Muscle of back (tissue), 13 donors: ENCODE measurements at places on chromosomes 16 and 17. TPM values are rescaled to one million over a fixed set of nuclear protein-coding genes. Genes with fewer than 3 reads are reported as not detected.

GRCh38 chr17:43805117-43805516 lies 24.9 kb downstream of the CFAP97D1 start:
- DNase-seq = no peak

- peak; percentile 73 for DNase-seq
Observed at GRCh38 chr17:57699751-57700219, 45.3 kb downstream of the CCDC182 start.

DNA sequence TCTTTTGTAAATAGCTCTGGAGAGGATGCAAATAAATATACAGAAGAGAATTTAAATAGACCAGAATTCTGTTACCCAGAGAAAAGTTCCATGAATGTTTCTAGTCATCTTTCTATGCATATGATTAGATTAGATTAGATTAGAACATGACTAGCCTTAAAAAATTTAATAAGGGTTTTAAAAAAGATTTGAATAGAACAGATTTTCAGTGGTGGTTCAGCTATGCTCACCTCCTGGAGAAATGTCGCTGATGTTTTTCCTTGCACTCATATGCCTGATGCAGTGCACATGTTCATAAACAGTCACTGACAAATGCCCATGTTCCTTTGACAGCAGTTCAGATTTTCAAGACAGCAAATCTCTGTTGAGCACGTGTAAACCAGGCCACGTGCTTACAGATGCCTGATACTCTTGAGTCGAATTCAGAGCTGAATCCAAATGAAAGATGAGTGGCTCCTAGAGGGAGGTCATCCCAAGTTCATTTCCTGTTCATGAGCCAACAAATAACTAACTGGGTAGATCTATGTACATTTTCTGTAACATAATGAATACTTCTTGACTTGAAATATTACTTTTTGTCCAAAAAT lies 19.9 kb upstream of the RAB11FIP4 start:
- DNase-seq = peak; percentile 73

DNA sequence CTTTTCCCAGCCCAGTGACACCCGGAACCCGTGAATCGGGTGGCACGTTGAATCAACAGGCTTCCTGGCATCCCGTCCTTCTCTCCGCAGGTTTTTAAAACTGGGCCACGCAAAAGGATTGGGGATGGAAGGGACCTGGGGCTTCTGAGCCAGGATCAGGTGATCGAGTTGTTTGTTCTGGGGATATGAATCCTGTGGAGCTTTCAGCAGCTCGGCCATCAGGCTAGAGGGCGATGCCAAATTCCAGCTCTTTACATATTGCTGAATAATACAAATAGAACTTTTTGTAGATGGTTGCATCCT lies 473 bp downstream of the SUPT6H start:
- DNase-seq = no peak

DNA sequence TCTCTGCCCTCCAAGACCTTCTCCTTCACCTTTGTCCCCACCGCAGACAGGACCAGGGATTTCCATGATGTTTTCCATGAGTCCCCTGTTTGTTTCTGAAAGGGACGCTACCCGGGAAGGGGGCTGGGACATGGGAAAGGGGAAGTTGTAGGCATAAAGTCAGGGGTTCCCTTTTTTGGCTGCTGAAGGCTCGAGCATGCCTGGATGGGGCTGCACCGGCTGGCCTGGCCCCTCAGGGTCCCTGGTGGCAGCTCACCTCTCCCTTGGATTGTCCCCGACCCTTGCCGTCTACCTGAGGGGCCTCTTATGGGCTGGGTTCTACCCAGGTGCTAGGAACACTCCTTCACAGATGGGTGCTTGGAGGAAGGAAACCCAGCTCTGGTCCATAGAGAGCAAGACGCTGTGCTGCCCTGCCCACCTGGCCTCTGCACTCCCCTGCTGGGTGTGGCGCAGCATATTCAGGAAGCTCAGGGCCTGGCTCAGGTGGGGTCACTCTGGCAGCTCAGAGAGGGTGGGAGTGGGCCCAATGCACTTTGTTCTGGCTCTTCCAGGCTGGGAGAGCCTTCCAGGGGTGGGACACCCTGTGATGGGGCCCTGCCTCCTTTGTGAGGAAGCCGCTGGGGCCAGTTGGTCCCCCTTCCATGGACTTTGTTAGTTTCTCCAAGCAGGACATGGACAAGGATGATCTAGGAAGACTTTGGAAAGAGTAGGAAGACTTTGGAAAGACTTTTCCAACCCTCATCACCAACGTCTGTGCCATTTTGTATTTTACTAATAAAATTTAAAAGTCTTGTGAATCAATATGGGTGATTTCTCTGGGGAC lies 12.2 kb downstream of the CX3CL1 start:
- DNase-seq = no peak

DNA sequence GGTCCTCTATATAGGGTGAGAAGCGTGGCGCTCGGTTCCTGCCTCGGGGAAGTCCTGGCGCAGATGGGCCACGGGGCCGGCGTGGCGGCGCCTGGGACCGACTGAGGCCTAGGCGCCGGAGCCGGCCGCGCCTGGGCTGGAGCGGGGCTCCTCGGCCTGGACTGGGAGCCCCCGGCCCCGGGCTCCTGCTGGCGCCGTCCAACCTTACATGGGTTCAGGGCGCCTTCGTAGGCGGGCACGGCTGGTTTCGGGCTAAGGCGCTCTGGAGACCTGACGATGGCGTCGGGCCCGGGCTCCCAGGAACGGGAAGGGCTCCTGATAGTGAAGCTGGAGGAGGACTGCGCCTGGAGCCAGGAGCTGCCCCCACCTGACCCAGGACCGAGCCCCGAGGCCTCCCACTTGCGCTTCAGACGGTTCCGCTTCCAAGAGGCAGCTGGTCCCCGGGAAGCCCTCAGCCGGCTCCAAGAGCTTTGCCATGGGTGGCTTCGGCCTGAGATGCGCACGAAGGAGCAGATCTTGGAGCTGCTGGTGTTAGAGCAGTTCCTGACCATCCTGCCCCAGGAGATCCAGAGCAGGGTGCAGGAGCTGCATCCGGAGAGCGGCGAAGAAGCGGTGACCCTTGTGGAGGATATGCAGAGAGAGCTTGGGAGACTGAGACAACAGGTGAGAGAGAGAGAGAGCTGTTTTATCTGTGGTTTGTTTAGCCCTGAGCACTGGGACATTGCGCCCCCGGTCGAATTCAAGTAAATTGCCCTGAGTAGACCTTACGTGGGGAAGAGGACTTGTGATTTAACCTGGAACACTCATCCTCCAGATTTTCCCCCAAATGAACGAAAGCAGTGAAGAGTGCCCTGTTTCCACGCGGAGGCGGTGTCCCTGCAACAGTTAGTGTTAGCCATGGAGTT lies 504 bp downstream of the ZNF263 start:
- no peak for DNase-seq

- peak; percentile 61 for DNase-seq
Observed at GRCh38 chr17:28643983-28644786, 773 bp downstream of the BLTP2 start.

DNA sequence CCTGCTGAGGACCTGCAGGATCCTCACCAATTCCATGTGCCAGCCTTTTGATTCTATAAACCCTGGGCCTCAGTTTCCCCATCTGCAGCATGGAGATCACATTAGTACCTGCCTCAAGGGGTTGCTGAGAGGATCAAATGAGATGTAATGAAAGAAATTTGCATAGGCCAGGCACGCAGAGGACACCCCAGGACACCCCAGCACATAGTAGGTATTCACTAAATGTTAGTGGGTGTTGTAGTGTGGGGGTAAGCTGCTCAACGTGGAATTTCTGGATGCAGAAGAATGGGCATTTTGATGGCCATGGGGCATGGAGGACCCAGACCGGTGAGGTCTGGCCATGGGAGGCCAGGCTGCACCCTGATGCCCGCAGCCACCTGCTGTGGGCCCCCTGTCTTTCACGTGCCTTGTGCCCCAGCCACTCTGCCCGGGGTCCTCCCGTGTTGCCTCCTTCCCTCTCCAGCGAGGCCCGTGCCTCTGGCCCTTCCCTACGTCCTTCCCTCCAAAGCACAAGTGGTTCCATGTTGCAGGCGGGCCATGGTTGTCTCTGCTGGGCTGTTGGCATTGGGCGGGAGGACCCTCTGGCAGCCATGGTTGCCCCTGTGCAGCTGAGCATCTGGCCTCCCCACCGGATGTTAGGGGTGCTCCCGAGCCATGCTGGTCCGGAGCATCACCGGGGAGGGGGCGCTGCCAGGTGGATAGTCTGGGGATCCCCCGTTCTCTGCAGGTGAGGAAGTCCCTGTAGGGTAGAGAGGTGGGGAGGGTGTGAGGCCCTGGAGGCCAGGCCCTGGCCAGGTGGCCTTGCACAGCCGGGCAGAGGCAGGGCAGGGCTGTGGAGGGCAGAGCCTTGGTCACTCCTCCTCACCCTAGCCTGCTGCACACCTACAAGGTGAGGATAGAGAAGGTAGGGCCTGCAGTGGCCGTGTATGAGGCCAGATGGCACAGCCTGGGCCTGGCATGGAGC lies 8.6 kb downstream of the MAP2K3 start:
- no peak for DNase-seq

- no peak for DNase-seq
Observed at GRCh38 chr17:7336240-7337175, at the start of gene ACAP1. Gene ACAP1 (plus strand): TSS chr17:7336529. CDS start chr17:7336735, 206 bp downstream.

DNA sequence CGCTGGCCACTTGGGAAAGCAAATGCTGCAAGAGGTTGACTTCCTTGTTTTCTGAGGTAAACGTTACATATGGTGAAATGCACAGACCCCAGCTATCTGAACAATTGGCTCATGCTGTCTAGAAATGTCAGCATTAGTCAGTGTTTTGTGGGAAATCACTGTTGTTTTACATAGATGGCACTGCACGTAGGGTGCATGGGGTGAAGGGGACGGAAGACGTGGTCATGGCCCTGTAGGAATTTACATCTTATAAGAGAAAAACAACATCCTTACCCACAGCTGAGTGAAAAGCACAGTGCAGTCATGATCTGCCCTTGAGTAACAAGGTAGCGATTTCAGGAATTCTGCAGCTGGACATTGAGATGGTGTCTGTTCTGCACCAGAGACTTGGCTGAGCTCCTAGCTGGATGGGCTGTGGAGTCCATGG lies 15.2 kb downstream of the RPTOR start:
- no peak for DNase-seq

GRCh38 chr17:8837563-8838075 lies 29.9 kb downstream of the PIK3R6 start:
- DNase-seq = no peak

DNA sequence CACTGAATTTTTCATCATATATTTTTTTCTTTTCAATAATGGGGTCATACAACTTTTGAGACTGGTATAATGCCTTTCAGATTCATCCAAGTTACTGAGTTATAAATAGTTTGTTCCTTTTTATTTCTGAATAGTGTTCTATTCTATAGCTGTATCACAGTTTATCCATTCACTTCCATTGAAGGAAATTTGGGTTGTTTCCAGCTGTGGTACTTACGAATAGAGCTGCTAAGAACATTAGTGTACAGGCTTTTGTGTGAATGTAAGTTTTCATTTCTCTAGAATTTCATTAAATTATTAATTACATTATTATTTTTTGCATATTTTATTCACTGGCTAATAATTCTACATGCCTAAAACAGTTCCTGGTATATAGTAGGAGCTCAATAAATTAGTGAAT lies 52.9 kb downstream of the SNTB2 start:
- DNase-seq = no peak

The NRN1L gene
- 0.39 TPM for polyA plus RNA-seq

The THOC6 gene
- 21.5 TPM for polyA plus RNA-seq
